ENCODE measurements at places on chromosomes 3 and 15.

GRCh38 chr15:50641318-50641717, 45.3 kb downstream of the TRPM7 start:
- DNase-seq = no peak

DNA sequence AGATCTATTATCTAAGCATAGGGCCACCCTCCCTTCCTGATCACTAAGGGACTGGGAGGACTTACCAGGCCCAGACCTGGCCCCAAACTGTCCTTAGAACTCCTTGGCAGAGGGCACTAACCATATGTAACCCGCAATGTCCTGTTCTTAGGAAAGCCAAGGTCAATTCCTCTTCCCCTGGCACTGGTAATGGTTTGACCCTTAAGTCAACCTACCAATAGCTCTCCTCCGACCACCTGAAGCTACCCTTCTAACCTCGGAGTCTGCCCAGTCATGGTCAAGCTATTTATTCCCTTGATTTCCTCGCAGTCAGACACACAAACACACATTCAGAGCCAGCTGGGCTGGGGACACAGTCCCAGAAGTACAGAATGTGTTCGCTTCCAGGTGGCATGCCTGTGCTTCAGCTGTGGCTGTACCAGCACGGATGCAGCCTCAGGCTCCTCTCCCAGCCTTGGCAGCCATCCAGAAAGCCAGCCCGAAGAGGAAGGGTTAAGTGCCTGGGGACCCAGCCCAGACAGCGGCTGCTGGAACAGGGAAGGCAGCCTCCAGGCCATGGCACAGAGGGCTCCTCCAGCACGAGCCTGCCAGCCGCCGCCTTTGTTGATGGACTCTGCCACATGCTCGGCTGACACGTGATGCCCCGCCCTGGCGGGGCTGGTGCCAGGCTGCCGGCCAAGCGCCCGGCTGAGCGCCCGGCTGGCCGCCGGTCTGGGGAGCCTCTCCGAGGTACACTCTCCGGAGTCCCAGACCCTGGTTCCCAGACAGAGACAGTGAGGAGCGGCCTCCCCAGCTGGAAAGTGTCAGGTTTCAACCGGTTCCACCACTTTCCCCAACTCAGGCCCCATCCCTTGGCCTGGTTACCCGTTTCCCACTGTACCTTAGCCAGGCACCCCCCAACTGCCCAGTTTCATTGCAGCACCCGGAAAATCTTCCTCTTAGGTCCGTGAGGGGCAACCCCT, 5.5 kb downstream of the BMF start:
- no peak for DNase-seq

DNA sequence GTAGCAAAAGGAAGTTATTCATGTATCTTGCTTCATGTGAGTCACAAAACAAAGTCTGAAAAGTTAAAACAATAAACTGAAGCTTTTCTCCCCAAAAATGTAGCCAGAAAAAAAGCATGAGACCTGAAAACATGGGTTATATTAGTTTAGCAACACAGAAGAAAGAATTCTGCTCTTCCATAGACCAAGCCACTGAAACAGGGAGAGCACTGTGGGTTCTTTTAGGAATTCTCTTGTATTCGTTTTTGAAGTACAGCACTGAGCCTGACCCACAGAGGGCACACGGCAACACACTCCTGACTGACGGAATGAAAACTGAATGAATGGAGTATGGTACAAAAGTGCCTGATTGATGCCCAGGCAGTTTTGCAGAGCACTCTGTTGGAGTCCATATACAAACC, 66.6 kb downstream of the TM4SF4 start:
- no peak for DNase-seq

DNA sequence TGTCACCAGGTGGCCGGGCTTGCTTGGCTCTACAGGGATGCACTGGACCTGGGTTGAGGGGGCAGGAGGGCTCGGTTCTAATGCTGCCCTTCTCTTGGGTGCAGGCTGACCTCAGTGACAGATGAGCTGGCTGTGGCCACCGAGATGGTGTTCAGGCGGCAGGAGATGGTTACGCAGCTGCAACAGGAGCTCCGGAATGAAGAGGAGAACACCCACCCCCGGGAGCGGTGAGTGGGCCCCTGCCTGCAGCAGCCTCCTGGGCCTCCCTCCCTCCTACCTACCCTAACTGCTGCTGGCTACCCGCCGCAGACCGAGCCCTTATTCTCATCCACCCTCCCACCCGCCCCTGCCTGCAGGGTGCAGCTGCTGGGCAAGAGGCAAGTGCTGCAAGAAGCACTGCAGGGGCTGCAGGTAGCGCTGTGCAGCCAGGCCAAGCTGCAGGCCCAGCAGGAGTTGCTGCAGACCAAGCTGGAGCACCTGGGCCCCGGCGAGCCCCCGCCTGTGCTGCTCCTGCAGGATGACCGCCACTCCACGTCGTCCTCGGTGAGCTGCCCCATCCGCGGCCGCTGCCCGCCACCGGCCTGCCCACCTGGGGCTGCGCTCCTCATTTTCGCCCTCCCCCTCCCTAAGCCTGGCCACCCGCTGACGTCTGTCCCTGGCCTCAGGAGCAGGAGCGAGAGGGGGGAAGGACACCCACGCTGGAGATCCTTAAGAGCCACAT, 5.6 kb downstream of the FES start:
- DNase-seq = no peak

GRCh38 chr3:45555086-45555591, 39.4 kb upstream of the LIMD1 start:
- no peak for DNase-seq

- no peak for DNase-seq
Observed at GRCh38 chr15:66715181-66715624, 13.2 kb downstream of the SMAD6 start.

GRCh38 chr3:108528459-108529252, 18.3 kb upstream of the MYH15 start:
- DNase-seq = peak; percentile 28

DNA sequence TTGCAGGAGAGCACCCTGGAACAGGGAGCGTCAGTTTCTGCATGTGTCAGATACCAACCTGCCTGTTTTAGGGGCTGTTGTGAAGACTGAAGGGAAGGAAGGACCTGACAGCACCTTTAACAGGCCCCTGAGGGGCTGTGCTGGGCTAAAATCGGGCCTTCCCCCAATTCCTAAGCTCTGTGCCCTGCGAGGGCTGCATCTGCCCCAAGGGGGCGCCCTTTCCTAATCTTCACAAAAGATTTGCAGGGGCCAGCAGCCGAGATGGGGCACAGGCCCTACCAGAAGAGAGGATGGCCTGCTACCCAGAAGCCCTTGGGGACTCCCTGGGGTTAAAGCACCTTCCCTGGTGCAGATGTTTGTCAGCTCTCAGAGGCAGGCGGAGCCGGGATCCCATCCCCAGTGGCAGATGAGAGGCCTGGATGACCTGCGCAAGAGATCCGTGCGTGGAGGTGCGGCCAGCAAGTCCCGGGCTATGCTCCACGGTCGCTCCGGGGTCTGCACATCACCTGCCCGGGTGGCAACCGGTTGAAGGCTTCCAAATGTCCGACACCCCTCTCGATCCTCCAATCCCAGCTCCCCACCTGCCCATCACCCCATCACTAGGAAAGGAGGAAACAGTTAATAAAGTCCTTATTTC, 53.6 kb downstream of the RHCG start:
- peak; percentile 86 for DNase-seq

DNA sequence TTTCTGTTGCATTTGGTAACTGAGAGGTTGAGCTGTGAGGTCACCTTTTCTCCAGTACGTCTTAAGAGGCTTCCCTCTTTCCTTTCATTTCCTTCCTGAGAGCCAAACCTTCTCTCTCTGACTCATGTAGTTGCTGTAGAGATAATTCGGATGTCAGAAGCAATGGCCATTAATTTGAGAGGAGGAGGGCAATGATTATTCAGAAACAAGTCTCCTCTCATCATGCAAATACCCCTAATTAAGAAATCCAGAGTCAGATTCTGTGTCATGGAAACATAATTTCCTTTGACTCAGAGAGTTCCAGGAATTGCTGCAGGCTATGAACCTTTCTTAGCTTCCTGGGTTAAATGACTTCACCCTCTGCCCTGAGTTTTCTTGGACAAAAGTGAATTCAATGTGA, 59.0 kb upstream of the GSK3B start:
- no peak for DNase-seq

GRCh38 chr15:75201616-75202250, at the start of gene C15orf39:
Gene C15orf39 (plus strand): TSS chr15:75201882. CDS start chr15:75206049, 4,167 bp downstream.
- peak; percentile 96 for DNase-seq

DNA sequence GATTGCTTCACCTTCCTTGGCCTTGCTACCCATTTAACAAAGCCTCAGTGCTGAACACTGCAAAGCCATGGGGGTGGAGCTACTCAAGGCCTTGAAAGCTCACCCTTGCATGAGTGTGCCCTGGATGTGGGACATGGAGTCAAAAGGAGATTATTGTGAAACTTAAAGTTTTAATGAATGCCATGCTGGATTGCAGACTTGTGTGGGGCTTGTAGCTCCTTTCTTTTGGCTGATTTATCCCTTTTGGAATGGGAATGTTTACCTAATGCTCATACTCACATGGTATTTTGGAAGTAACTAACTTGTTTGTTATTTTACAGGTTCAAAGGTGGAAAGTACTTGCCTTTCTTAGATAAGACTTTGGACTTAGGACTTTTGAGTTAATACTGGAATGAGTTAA, 538.5 kb upstream of the NECTIN3 start:
- DNase-seq = no peak

- DNase-seq = peak; percentile 15
Observed at GRCh38 chr15:93036951-93037819, 51.8 kb downstream of the RGMA start.

- no peak for DNase-seq
Observed at GRCh38 chr15:79394231-79394630, 37.9 kb upstream of the MINAR1 start.

GRCh38 chr15:57017024-57017423, 98.6 kb downstream of the TCF12 start:
- peak; percentile 11 for DNase-seq

GRCh38 chr3:183261151-183261724, 8.2 kb downstream of the B3GNT5 start:
- no peak for DNase-seq

GRCh38 chr15:36914960-36915808, 185.2 kb downstream of the MEIS2 start:
- DNase-seq = no peak

DNA sequence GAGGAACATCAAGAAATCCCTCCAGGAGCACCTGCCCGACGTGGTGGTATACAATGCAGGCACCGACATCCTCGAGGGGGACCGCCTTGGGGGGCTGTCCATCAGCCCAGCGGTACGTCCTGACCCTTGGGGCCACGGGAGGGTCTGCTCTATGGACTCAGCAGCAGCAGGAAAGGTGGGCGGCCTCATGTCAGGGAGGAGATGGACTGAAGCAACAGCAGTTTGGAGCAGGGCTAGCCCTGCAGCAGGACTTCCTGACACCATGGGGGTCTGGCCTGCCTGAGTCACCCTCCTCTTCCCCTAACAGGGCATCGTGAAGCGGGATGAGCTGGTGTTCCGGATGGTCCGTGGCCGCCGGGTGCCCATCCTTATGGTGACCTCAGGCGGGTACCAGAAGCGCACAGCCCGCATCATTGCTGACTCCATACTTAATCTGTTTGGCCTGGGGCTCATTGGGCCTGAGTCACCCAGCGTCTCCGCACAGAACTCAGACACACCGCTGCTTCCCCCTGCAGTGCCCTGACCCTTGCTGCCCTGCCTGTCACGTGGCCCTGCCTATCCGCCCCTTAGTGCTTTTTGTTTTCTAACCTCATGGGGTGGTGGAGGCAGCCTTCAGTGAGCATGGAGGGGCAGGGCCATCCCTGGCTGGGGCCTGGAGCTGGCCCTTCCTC, 24.2 kb downstream of the HDAC11 start:
- DNase-seq = no peak

DNA sequence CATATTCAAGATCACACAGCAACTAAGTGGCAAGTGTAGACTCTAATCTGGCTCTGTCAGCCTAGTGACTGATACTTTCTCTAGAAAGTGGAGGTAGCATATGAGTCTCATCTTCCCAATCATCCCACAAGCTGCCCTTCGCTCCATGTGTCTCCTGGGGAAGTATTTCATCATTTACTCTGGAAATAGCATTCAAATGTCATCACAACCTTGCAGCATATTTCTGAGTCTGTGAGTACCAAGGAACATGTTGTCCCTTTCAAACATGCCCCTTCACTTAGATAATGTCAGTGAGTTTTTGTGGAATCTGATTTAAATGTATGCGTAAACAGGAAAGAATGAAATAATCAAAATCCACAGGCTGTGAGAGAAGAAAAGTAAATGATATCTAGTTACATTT, 322.9 kb downstream of the SLC9A9 start:
- DNase-seq = no peak

DNA sequence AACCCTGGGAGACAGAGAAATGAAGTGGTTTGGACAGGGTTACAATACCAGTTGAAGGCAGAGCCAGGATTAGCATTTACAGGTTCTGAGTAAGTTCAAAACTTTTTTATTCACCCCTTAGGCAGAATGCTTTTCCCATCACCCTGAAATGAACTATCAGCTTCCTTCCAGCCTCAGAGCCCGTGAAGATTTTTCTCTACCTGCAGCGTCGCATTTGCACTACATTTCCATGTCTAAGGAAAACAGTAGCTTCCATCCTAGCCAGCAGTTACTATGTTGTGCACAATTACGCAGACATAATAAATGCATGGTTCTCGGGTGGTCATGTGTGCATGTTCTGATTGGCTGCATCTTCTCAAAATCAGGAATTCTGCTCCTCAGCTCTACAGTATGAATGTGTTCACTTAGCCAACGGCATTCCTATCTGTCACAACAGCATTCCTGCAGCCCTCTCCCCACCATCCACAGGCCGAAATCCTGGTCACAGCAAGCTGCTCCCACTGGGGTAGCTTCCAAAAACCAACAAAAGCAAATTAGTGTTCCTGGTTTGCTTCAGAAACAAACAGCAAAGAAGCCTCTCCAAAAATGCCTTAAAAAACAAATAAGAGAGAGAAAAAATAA, 510.8 kb upstream of the SEMA6D start:
- DNase-seq = no peak

GRCh38 chr3:64508140-64508539, 179.7 kb downstream of the ADAMTS9 start:
- no peak for DNase-seq
